ENCODE measurements at places on chromosomes 5 and 9. TPM values are rescaled to one million over a fixed set of nuclear protein-coding genes. Genes with fewer than 3 reads are reported as not detected.

Gene ARSI
- total RNA-seq: 0.09 TPM

Gene JAK2
- 12.2 TPM for total RNA-seq

Gene AGPAT2
- 36.0 TPM for total RNA-seq

Gene LHX6
- 1.3 TPM for total RNA-seq

Gene TMEM8B
- total RNA-seq: 0.09 TPM

Gene CEL
- 0.28 TPM for total RNA-seq

Gene NR4A3
- total RNA-seq: 0.09 TPM

Gene RORB
- total RNA-seq: under 0.01 TPM

Gene LTC4S
- total RNA-seq: 1.1 TPM

Gene ISOC1
- 12.2 TPM for total RNA-seq

Gene PCDH1
- total RNA-seq: 222 TPM

Gene C9
- total RNA-seq: not detected

Gene CWC27
- 18.5 TPM for total RNA-seq

Gene KIF4B
- total RNA-seq: 0.27 TPM

Gene TBC1D13
- total RNA-seq: 14.0 TPM

Gene C9orf78
- total RNA-seq: 40.7 TPM

Gene LRRTM2
- under 0.01 TPM for total RNA-seq

Gene ADAMTSL2
- total RNA-seq: 0.75 TPM

Gene TEX48
- total RNA-seq: not detected

Gene CDKN2B
- total RNA-seq: 7.6 TPM

Gene ARID3C
- total RNA-seq: 0.09 TPM

Gene AFAP1L1
- 118 TPM for total RNA-seq

Gene DDX4
- not detected for total RNA-seq

Gene PGM5
- 1.1 TPM for total RNA-seq

Gene SLC36A3
- total RNA-seq: not detected

Gene APBA1
- total RNA-seq: 4.2 TPM

Gene TLX3
- not detected for total RNA-seq

Gene NXNL2
- total RNA-seq: not detected

Gene SRA1
- 19.2 TPM for total RNA-seq

Gene ZNF883
- 0.09 TPM for total RNA-seq

Gene ZNF367
- 5.8 TPM for total RNA-seq

Gene CHSY3
- 6.9 TPM for total RNA-seq

Gene PLEKHG4B
- total RNA-seq: not detected

Gene ANXA6
- total RNA-seq: 359 TPM

Gene CCNJL
- 5.0 TPM for total RNA-seq

Gene NPR3
- 0.27 TPM for total RNA-seq

Gene CENPH
- total RNA-seq: 5.5 TPM

Gene TMEM252
- not detected for total RNA-seq

Gene HRCT1
- 0.56 TPM for total RNA-seq

Gene SMIM3
- total RNA-seq: 2.7 TPM
